ENCODE measurements at places on chromosomes 5 and 9.

DNA sequence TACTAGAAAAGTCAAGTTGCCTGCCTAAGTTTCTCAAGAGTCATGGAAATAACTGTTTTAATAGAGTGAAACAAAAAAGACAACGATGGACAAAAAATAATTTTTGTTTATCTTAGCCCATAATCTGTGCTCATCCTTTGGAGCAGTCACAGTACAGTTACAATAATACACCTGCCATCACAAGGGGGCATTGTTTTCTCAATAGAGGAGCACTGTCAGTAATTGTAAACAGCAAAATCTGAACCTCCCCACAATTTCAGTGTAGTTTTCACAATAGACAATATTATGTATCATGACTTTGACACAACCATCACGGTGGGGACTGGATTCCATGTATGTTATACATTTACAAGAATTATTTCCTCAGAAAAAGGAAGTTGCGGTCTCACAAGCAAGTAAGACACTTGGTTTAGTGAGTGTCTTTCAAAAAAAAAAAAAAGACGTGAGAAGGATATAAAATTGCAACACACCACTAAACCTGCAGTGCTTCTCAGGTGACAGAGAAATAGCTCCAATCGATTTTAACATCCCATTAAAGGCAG, 586.3 kb downstream of the PTPRD start:
- DNase-seq, result peak; percentile 59

DNA sequence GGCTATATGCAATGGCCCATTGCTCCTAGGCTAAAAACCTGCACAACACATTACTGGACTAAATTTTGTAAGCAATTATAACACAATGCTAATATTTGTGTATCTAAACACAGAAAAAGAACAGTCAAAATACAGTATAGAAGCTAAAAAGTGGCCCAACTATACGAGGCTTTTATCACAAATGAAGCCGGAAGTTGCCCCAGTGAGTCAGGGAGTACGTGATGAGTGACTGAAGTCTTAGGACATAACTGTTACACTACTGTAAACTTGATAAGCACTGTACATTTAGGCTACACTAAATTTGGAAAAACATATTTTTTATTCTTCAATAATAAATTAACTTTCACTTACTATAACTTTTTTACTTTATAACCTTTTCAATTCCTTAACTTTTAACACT, 105.2 kb upstream of the PRR16 start:
- DNase-seq, result no peak

DNA sequence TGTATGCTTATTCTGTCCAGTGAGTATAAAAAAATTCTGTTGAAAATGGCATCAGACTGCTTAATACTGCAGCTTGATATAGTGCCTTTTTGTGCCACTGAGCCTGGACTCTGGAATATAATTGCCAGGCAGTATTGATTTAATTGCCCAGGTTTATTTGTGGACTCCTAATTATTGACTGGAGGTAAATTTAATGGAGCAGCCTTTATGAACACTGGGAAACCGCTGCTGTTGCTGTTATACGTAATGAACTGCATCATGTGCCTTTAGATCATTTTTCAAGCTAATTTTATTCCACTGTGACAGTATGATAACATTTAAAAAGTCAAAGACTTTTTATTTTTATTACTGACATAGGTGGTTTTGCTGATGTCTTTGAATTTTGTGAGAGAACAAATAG, 90.2 kb upstream of the SH3GL2 start:
- DNase-seq, result no peak

DNA sequence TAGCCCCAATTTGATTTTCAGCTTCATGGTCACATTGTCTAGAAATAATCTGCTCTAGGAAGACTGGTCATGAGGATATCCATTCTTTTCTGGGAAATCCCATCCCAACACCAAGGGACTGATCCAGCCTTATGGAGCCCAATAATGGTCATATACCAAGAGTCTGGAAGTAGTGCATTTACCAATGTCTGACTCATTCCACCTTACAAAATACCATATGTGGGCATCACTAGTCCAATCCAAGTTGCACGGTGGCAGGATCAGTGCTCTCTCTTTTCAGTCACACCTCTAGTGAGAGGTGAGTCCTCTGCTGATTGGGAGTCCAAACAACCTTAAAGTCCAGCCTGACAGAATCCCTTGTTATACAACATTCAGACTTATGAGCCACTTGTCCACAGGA, 73.7 kb downstream of the FEM1C start:
- DNase-seq, result no peak

GRCh38 chr5:97119007-97119390, 23.4 kb downstream of the LIX1 start:
- no peak for DNase-seq

- DNase-seq, result no peak
Measured at GRCh38 chr9:81379655-81380054, 309.7 kb downstream of the TLE1 start.

- no peak for DNase-seq
Measured at GRCh38 chr5:87499478-87500410, 87.0 kb upstream of the CCNH start.

DNA sequence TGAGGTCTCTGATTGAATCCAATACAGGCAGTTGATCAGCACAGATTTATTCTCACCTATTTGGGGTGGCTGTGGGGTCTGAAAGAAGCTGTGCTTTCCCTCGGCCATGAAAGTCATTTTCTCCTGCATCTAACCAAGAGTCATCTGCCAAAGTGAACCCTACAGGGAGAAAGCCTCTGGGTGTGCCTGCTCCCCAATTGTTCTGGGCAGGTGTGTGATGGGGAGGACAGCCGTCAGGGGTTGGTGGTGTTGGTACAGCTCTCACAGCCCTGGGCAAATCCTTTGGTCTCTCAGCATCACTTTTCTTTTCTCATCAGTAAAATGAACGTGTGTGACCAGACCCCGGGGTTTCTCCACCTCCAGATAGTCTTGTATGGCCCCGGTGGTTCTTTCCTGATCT, 2.5 kb downstream of the PHF2 start:
- no peak for DNase-seq

- DNase-seq, result no peak
Measured at GRCh38 chr5:5405441-5405840, 17.0 kb upstream of the ICE1 start.

- DNase-seq, result no peak
Measured at GRCh38 chr5:111412593-111412992, 99.7 kb downstream of the STARD4 start.

GRCh38 chr9:102497709-102498108, 497.4 kb upstream of the CYLC2 start:
- DNase-seq, result no peak

GRCh38 chr5:54676481-54677340, 159.2 kb downstream of the SNX18 start:
- no peak for DNase-seq

DNA sequence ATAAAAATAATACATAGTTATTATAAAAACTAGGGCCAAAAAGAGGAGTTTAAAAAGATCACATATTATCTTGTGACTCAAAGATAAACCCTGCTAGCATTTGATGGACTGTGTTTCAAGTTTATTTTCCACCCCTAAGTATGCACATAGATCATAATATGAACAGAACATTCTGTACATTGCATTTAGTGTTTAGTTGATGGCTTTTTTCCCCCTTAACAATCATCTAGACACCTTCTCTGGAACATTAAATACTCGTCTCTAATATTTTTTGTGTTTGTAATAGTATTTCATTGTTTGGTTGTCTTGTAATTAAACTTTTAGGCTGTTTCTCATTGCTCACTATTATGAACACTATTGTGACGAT, 10.5 kb downstream of the COL15A1 start:
- no peak for DNase-seq

GRCh38 chr9:13665418-13666066, 386.1 kb upstream of the MPDZ start:
- no peak for DNase-seq

DNA sequence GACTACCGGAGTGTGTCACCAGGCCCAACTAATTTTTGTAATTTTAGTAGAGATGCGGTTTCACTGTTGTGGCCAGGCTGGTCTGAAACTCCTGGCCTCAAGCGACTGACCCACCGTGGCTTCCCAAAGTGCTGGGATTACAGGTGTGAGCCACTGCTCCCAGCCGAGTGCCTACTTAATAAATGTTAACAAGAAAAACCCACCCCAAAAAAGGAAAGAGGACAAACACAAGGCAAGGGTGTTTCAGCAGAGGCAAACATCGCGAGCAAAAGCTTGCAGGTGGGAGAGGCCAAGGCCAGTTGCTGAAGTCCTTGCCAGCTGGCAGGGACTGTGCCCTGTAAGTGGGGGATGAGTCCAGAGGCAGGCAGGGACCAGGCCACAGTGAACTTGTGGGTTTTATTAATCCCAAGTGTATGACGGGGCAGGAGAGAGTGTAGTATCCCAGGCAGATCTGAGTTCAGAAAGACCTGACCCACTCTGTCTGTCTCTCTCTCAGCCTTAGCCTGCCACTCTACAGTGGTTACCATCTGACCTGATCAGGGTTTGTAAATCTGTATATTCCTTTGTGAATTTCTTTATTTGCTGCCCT, 6.4 kb upstream of the FPGS start:
- no peak for DNase-seq

GRCh38 chr9:131663288-131663687, 76.6 kb downstream of the RAPGEF1 start:
- DNase-seq, result no peak

- no peak for DNase-seq
Measured at GRCh38 chr9:121073038-121073437, 1.7 kb upstream of the CNTRL start.

DNA sequence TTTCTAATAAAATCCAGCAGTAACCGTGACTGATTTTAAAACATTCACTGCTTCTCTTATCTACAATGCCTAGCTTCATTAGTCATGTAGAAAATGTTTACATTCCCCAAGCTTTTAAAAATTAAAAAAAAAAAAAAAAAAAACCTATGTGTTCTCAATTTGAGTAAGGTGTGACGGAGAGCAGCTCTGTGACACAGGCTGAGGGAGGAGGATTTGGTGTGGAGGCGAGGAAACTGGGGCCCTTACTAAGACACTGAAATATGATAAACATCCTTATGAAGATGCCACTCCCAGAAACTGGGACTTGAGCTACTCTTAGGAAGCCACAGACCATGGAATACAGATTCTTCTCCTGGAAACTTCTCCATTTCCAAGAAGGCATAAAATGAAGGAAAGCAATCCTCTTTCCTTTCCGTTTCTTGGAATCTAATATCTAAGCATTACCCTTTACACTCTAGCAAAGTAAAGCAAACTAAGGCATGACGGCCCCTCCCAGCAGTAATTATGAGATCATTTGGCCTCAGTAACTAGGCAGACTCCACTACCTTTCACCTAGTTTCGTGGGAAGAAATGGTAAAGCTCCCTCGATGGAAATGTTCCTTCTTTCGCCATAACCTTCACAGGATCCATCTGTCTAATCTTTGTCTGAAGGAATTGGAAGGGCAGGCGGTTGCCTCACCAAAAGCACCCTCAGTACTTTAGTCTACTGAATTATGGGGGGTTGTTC, 23.5 kb downstream of the GRAMD2B start:
- DNase-seq, result no peak

- no peak for DNase-seq
Measured at GRCh38 chr5:139204196-139204595, 6.0 kb upstream of the SIL1 start.

GRCh38 chr5:122152266-122152900, 23.0 kb downstream of the ZNF474 start:
- DNase-seq, result no peak

- DNase-seq, result no peak
Measured at GRCh38 chr5:19770396-19770795, 217.6 kb downstream of the CDH18 start.

DNA sequence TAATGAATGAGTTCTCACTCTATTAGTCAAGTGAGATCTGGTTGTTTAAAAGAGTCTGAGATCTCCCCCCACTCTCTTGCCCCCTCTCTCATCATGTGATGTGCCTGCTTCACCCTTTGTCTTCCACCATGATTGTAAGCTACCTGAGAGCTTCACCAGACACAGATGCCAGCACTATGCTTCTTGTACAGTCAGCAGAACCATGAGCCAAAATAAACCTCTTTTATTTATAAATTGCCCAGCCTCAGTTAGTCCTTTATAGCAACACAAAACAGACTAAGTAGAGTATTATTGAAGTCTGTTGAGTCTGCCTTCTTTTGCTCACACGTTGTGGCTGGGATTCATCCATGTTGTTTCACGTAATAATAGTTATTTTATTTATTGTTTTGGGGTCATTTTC, 14.3 kb downstream of the CYSTM1 start:
- DNase-seq, result no peak

GRCh38 chr5:172454358-172455086, at the start of gene SH3PXD2B:
Gene SH3PXD2B, minus strand, starts transcription at chr5:172454525. Its CDS starts 173 bp downstream, at chr5:172454352.
- DNase-seq, result no peak

GRCh38 chr5:75235711-75236110, 967 bp downstream of the ANKRD31 start:
- no peak for DNase-seq

DNA sequence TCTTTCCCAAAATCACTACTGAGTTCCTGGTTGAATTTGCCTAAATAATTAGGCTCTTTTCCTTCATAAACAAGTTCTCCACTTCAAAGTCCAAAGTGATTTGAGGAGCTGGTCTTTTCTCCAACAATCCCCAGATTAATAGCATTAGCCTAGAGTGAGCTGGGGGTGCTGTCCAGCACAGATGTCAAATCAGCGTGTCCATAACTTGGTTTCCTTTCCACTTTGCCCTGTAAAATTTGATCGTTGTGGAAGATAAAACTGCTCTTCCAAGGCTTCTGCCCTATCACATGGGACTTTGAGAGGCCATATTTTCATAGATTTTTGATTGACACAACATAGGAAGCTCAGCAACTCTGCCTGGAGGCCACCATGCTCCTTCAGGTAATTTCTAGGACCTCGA, 134.7 kb upstream of the RORB start:
- DNase-seq, result no peak

GRCh38 chr5:149961957-149962409, 1.4 kb downstream of the SLC26A2 start:
- DNase-seq, result no peak

GRCh38 chr5:73893813-73894212, 267.8 kb downstream of the ARHGEF28 start:
- DNase-seq, result no peak

DNA sequence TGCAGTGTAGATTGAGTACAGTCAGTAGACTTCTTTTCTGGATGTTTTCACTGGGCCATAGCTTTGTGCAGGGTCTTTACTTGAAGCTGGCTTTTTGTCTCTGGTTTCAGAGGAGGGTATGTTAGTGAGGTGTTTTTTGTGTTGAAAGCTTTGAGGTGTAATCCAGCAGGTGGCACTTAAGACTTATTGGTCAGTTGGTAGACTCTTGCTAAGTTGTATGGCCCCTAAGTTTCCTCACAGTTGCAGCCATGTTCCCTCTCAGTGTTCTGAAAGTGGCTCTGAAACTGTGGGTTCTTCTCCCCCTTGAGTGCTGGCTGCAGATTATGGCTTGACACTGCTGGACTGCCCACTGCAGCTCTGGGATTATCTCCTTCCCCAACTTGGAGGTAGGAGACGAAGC, 55.7 kb upstream of the SLC44A1 start:
- no peak for DNase-seq
